Sigmoid colon (tissue), 7 donors: ENCODE measurements at places on chromosomes 12 and 14. TPM values are rescaled to one million over a fixed set of nuclear protein-coding genes. Genes with fewer than 3 reads are reported as not detected.

DNA sequence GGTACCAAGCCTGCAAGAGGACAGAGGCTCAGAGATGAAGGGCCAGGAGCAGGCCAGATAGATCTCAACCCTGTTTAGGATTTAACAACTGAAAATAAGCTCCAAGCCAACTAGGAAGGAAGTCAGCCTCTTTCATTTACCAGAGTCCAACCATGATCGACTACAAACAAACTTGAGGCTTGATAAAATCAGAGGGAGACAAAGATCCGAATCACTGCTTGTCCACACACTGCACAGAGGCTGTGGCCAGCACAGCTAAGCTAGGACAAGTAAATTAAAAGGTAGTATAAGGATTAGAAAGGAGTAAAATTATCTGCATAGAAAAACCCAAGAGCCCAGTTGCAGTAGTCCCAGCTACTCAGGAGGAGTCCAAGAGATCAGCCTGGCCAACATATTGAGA, 40.3 kb downstream of the FAM222A start:
- DNase-seq = no peak

GRCh38 chr12:21221072-21221471, 90.1 kb downstream of the SLCO1B1 start:
- DNase-seq = no peak

- no peak for DNase-seq
These were observed 308.2 kb upstream of the CCDC196 start for GRCh38 chr14:66177935-66178334.

- no peak for DNase-seq
These were observed 50.3 kb upstream of the SLC2A13 start for GRCh38 chr12:40156021-40156764.

- DNase-seq = no peak
These were observed 238.0 kb upstream of the SLC16A7 start for GRCh38 chr12:59357811-59358210.

GRCh38 chr12:113619202-113619601, 147.5 kb upstream of the LHX5 start:
- no peak for DNase-seq

- no peak for DNase-seq
These were observed 220.6 kb upstream of the TMEM260 start for GRCh38 chr14:56358851-56359614.

DNA sequence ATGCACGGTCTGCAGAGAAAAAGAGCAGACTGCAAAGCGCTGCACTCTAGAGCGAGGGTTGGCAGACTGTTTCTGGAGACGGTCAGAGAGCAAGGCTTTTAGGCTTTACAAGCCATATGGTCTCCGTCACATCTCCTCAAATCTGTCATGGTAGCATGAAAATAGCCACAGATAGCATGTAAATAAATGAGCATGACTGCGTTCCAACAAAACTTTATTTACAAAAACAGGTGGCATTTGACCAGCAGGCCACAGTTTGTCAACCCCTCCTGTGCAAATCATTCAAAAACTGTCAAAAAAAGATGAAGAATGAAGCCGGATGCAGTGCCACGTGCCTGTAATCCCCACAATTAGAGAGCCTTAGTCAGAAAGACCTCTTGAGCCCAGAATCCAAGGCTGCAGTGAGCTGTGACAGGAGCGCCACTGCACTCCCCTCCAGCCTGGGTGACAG, 18.9 kb downstream of the SYNE3 start:
- DNase-seq = no peak

Gene CAPS2
- 7.8 TPM for total RNA-seq
